ENCODE measurements at places on chromosomes 16 and 17.

DNA sequence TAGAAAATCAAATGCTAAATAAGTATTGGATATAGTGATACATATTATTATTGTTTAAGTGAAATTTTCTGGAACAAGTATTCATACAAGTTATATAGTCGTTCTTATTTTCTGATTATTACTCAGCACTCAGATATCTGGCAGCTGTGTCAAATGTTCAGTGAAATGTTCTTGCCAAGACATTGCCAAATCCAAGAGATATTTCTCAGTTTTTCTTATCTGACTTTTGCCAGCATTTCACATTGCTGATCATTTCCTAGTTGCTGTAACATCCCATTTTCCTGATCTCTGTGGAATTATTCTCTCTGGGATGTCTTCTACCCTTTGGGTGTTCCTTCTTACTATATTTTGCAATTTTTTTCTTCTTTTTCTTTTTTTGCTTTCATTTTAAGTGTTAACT, 262.3 kb downstream of the KIF2B start:
- DNase-seq: no peak

DNA sequence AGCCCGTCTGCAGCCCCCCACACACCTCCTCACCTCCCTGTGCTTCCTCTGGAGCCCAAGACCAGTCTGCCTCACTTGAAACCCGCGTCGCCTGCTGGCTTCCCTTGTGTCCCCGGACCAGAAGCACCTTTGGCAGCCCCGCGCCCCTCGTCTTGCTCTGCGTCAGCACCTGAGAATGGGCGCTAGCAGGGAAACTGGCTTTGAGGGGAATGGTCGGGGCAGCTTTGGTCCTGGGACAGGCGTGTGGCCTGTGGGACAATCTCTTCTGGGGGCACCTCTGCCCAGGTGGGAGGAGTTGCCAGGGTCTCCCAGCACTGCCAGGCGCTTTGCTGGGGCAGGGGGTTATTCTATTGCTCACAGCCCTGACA, 3.6 kb upstream of the MAFG start:
- no peak for DNase-seq

DNA sequence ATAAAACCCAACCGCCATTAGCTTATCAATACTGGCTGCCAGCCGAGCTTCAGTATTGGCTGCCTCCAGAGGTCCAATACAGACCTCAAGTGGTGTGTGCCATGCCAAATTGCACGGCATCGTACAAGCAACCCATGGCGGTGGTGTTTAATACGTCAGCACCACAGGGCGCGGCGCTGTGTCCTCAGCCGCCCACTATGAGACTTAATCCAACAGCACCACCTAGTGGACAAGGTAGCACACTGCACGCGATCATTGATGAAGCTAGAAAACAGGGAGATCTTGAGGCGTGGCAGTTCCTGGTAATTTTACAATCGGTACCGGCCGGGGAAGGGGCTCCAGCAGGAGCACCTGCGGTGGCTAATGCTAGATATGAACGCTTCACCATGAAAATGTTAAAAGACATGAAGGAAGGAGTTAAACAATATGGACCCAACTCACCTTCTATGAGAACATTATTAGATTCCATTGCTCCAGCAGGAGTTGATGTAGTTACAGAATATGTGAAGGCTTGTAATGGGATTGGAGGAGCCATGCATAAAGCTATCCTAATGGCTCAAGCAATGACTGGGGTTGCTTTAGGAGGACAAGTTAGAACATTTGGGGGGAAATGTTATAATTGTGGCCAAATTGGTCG, 15.4 kb downstream of the FLYWCH1 start:
- peak; percentile 68 for DNase-seq

- peak; percentile 59 for DNase-seq
Observed at GRCh38 chr17:42744283-42744805, 496 bp downstream of the EZH1 start.

- DNase-seq: no peak
Observed at GRCh38 chr17:5248821-5249479, 14.3 kb upstream of the SCIMP start.

GRCh38 chr16:87278191-87279093, 38.8 kb downstream of the C16orf95 start:
- DNase-seq: peak; percentile 42

GRCh38 chr17:74052993-74053711, 150.3 kb upstream of the RPL38 start:
- DNase-seq: no peak

DNA sequence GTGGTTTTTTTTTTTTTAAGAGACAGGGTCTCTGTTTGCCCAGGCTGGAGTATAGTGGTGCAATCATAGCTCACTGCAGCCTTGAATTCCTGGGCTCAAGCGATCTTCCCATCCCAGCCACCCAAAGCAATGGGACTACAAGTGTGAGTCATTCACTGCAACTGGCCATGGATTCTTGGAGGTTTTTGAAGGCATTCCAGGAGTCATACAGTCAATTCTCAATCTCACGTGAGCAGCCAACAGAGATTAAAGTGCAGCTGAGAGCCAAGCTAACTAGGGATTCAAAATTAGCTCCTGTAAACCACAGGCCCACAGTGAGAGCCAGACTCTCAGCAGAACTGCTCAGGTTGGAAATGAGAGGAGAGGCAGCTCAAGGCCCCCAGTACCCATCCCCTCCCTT, 30.2 kb downstream of the XPO6 start:
- no peak for DNase-seq

GRCh38 chr16:24609740-24610415, 70.5 kb downstream of the RBBP6 start:
- no peak for DNase-seq

DNA sequence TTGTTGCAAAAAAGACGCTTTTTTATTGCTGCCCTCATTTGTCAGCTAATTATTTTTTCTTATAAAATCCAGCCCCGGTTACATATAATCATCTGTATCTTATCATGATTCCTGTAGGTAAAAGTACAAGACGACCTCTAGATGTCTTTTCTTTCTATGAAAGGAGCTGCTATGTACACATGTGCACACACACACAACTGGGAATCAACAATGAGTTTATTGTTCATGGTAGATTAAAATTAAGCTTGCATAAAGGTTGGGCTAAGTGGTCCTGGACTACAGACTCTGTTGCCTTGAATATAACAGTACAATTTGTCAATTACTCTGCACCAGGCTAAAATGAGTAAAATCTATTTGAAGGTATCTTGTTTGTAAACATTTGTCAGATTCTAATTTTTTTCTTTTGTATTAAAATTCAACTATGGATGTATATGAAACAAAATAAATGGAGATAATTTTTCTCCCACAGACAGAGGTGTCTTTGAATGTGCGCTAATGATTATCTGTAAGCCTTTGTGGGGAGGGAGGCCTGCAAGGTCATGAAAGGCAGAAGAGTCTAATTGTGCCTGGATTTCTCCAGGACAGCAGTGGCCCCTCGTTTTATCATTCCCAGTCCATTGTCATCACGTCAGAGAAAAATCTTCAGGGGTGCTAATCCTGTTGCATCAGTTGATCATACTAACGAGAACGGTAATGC, 13.4 kb downstream of the C17orf58 start:
- no peak for DNase-seq

GRCh38 chr16:52471650-52472370, 75.1 kb downstream of the TOX3 start:
- no peak for DNase-seq

GRCh38 chr16:80594756-80595155, 54.0 kb downstream of the DYNLRB2 start:
- DNase-seq: no peak

DNA sequence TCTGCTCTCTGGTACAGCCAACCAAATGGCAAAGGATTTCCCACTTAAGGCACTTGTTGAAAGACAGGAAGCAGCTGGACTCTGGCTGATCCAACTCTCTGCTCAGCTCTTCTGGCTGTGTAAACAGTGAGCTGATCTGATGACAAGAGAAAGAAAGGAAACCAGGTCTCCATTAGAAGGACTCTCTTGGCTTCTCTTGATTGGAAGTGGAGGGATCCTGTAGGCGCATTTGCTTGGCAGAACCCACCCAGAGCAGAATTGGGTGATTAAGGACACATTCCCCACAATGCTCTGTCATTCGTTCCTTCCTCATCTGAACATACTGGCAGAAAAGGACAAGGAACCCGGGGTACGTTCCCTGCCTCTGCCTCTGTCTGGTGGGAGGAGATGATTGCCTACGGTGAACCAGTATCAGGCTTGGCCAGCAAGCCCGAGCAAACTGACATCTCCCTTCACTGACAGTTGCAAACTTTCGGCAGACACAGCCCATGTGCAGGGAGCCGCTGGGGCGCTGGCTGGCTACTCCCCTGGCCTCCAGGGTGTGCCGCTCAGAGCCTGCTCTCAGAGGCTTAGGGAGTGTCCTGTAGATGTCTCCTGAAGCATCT, 29.1 kb downstream of the LDHD start:
- DNase-seq: no peak

DNA sequence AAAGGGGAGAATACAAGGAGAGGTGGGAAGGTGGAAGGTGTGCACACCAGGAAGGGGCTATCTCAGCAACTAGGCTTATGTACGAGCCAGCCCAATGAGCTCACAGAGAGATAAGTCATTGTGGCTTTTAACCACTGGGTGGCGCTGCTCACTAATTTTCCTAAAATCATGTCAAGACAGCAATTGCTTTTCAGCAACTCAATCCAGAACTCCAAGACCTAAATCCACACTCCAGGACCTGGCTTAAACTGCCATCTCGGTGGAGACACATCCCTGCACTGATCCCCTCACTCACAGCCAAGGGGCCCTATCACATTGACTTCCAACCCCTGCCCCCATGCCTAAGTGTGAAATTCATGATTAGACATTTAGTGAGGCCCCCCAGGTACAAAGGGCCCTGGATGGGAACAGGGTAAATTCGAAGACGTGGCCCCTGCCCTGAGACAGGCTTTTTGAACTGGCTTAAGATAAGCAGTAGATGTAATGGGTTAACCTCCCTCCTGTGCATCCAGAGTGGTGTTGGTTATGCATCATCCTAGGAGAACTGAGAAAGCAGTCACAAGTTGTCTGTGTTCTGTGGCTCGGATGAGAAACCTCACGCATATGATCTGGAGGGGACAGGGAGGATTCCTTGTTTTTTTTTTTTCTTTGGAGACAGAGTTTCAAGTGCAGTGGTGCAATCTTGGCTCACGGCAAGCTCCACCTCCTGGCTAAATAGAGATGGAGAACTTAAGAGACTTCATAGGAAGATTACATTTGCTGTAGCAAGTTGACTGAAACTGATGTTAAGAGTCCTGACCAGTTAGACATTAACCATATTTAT, 11.5 kb downstream of the CCL16 start:
- DNase-seq: peak; percentile 28

- DNase-seq: no peak
Observed at GRCh38 chr17:50542795-50543774, 3.9 kb upstream of the SPATA20 start.

- no peak for DNase-seq
Observed at GRCh38 chr17:8955021-8955959, 10.2 kb downstream of the PIK3R5 start.

All from GOT3 (cell line).